Naive thymus-derived CD8-positive, alpha-beta T cell (primary cell): ENCODE measurements at places on chromosomes 3 and 15. TPM values are rescaled to one million over a fixed set of nuclear protein-coding genes. Genes with fewer than 3 reads are reported as not detected.
A peak's percentile ranks its signal among the peaks of the same experiment; 100 is the strongest.

- no peak overlapping the region for H3K4me3 ChIP-seq
- H3K27ac ChIP-seq: peak overlapping the region; percentile 40
- H3K27me3 ChIP-seq: no peaks in the 10 kb centered on the region
- DNase-seq: no peak
- peaks cover 44% of the 10 kb centered on the region for H3K4me1 ChIP-seq
Observed at GRCh38 chr3:51397392-51397791, 6.3 kb downstream of the RBM15B start.

DNA sequence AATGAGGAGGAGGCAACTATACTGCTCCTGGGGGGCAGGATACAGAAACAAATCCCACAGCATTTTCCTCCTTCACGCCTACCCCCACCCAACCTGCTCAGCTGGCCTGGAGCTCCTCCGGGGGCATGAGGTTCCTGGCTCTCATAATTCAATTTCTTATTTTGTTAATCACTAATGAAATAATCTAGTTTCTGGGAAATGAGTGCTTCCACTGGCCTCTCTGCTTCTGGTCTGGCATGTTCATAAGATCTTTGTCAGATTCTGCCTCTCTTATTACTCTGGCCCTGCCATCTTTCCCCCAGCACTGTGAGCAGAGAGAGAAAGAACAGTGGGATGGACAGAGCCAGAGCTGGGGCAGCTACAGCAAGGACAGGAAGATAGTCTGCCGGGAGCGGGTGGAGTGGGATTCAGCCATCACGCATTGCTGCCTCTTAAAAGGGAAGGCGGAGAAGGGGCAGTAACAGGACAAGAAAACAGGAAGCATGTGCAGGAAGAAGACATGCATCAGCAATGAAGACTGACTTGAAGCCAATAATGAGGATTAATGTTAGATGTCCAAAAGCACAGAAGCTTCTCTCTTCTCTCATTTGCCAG, 13.6 kb downstream of the RPAP1 start:
- H3K27me3 ChIP-seq: no peaks in the 10 kb centered on the region
- no peak for DNase-seq
- peaks cover 84% of the 10 kb centered on the region for H3K36me3 ChIP-seq
- H3K27ac ChIP-seq: no peak overlapping the region

The TRIM42 gene
- not detected for total RNA-seq

GRCh38 chr3:133890972-133891644, 4.6 kb downstream of the RAB6B start:
- no peak for DNase-seq
- H3K4me3 ChIP-seq: no peak overlapping the region
- H3K27me3 ChIP-seq: peaks cover 11% of the 10 kb centered on the region

The FOXB1 gene
- total RNA-seq: 0.13 TPM

- H3K36me3 ChIP-seq: peaks cover 18% of the 10 kb centered on the region
- no peak overlapping the region for H3K4me3 ChIP-seq
- H3K27ac ChIP-seq: peak overlapping the region; percentile 78
- no peak for DNase-seq
- H3K4me1 ChIP-seq: peaks cover 3% of the 10 kb centered on the region
Observed at GRCh38 chr15:41942886-41943285, 29.5 kb downstream of the EHD4 start.

- DNase-seq: no peak
- no peak overlapping the region for H3K4me3 ChIP-seq
- H3K27ac ChIP-seq: no peak overlapping the region
- H3K36me3 ChIP-seq: no peaks in the 10 kb centered on the region
- peaks cover 5% of the 10 kb centered on the region for H3K27me3 ChIP-seq
Observed at GRCh38 chr15:85943791-85944190, 135.9 kb upstream of the AGBL1 start.

- H3K36me3 ChIP-seq: peaks cover 3% of the 10 kb centered on the region
- peaks cover 7% of the 10 kb centered on the region for H3K27me3 ChIP-seq
- H3K4me1 ChIP-seq: peaks cover 68% of the 10 kb centered on the region
- DNase-seq: no peak
Observed at GRCh38 chr15:73979636-73980035, 12.5 kb downstream of the STOML1 start.

The RARRES1 gene
- total RNA-seq: not detected

GRCh38 chr3:58026598-58026997, 18.4 kb downstream of the FLNB start:
- DNase-seq: no peak
- H3K27me3 ChIP-seq: no peaks in the 10 kb centered on the region
- no peak overlapping the region for H3K4me3 ChIP-seq
- H3K36me3 ChIP-seq: peaks cover 7% of the 10 kb centered on the region
- H3K27ac ChIP-seq: no peak overlapping the region
- H3K4me1 ChIP-seq: peaks cover 52% of the 10 kb centered on the region

The FAM107A gene
- total RNA-seq: not detected

The ARHGEF26 gene
- not detected for total RNA-seq

DNA sequence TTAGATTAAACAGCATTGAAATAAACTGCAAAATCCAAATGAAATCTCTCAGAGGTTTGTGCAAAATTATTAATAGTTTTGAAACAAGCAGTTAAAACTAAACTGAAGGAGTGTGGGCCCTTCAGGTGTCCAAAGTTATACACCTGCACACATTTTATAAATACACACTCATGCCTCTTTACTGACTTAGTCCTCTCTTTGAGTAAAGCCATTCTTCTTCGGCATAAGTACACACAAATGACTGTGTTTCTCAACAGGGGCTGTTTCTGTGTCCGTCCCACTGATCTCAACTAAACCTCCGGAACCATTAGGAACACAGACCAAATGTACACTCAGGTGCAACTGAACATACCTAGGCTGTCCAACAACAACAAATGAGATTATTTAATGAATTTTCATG, 18.8 kb downstream of the MECOM start:
- H3K36me3 ChIP-seq: no peaks in the 10 kb centered on the region
- H3K27ac ChIP-seq: no peak overlapping the region
- H3K4me1 ChIP-seq: no peaks in the 10 kb centered on the region
- H3K4me3 ChIP-seq: no peak overlapping the region
- no peak for DNase-seq

The TTLL3 gene
- 65.6 TPM for total RNA-seq

GRCh38 chr3:11564577-11565001, 79.1 kb downstream of the VGLL4 start:
- H3K36me3 ChIP-seq: peaks cover 39% of the 10 kb centered on the region
- H3K4me1 ChIP-seq: peaks cover 6% of the 10 kb centered on the region
- H3K27me3 ChIP-seq: no peaks in the 10 kb centered on the region
- H3K27ac ChIP-seq: no peak overlapping the region
- no peak for DNase-seq

GRCh38 chr3:127204841-127205582, 12.1 kb downstream of the PRR23E start:
- no peaks in the 10 kb centered on the region for H3K36me3 ChIP-seq
- no peaks in the 10 kb centered on the region for H3K27me3 ChIP-seq
- H3K4me1 ChIP-seq: no peaks in the 10 kb centered on the region
- no peak for DNase-seq
- no peak overlapping the region for H3K4me3 ChIP-seq

- H3K27ac ChIP-seq: no peak overlapping the region
- DNase-seq: no peak
- H3K36me3 ChIP-seq: peaks cover 6% of the 10 kb centered on the region
- peaks cover 4% of the 10 kb centered on the region for H3K27me3 ChIP-seq
- no peak overlapping the region for H3K4me3 ChIP-seq
Observed at GRCh38 chr3:33758864-33759263, 39.6 kb upstream of the PDCD6IP start.

GRCh38 chr3:58991026-58991425, 58.8 kb downstream of the CFAP20DC start:
- no peaks in the 10 kb centered on the region for H3K36me3 ChIP-seq
- no peaks in the 10 kb centered on the region for H3K4me1 ChIP-seq
- H3K27ac ChIP-seq: no peak overlapping the region

The XPC gene
- total RNA-seq: 95.2 TPM

The ESYT3 gene
- total RNA-seq: 0.39 TPM

- H3K27me3 ChIP-seq: peaks cover 1% of the 10 kb centered on the region
- no peak overlapping the region for H3K4me3 ChIP-seq
- no peaks in the 10 kb centered on the region for H3K36me3 ChIP-seq
- H3K4me1 ChIP-seq: no peaks in the 10 kb centered on the region
Observed at GRCh38 chr3:171765511-171765887, 44.8 kb downstream of the PLD1 start.

DNA sequence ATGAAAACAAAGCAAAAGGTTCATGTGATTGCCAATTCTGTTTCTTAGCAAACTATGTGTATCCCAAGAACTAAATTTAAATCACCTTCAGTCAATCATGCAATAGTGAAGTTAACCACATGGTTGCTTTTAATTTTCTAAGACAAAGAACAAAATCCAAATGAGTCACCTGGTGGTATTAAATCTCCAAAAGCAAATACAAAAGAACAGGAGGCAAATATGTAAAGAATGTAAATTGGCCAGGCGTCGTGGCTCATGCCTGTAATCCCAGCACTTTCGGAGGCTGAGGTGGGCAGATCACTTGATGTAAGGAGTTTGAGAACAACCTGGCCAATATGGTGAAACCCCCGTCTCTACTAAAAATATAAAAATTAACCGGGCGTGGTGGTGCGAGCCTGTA, 54.2 kb upstream of the PIK3R4 start:
- DNase-seq: no peak
- no peaks in the 10 kb centered on the region for H3K4me1 ChIP-seq

The MCTP2 gene
- 14.9 TPM for total RNA-seq

DNA sequence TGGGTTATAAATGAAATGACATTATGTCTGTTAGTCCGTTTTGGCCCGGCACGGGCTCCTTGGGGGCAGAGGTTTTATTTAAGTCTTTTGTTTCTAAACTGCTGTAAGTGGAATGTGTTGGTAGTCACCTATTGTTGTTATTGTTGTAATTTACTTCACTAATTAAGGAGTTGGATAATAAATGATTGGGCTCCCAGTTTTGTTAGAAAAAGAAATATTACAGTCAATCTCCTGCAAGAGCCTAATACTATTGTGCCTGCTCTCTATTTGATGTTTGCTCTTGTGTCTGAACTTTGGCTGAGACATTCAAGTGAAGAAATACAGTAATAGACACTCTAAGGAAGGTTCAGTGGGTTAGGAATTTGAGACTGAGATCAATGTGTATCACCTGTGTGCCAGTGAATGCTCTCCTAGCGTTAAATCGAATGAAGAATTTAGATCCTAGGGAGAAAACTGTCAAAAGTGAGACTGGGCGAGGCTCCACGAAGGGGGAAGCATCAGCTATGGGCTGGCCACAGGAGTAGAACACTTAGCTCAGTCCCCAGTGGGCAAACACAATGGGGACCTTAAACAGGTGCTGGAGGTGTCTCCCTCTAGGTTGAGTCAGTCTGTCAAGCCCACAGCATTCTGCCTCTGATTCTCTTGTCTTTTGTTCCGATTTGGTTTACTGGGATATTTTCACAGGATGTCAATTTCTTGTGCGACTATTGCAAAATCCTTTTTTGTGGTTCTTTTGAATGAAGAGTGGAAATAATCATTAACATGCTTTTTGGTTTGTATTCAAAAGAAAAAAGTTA, 1.2 kb downstream of the ROBO2 start:
- no peak for DNase-seq
- H3K4me3 ChIP-seq: no peak overlapping the region
- H3K4me1 ChIP-seq: peaks cover 2% of the 10 kb centered on the region
- H3K36me3 ChIP-seq: peaks cover 9% of the 10 kb centered on the region
- peaks cover 40% of the 10 kb centered on the region for H3K27me3 ChIP-seq

The TMIE gene
- 2.1 TPM for total RNA-seq

DNA sequence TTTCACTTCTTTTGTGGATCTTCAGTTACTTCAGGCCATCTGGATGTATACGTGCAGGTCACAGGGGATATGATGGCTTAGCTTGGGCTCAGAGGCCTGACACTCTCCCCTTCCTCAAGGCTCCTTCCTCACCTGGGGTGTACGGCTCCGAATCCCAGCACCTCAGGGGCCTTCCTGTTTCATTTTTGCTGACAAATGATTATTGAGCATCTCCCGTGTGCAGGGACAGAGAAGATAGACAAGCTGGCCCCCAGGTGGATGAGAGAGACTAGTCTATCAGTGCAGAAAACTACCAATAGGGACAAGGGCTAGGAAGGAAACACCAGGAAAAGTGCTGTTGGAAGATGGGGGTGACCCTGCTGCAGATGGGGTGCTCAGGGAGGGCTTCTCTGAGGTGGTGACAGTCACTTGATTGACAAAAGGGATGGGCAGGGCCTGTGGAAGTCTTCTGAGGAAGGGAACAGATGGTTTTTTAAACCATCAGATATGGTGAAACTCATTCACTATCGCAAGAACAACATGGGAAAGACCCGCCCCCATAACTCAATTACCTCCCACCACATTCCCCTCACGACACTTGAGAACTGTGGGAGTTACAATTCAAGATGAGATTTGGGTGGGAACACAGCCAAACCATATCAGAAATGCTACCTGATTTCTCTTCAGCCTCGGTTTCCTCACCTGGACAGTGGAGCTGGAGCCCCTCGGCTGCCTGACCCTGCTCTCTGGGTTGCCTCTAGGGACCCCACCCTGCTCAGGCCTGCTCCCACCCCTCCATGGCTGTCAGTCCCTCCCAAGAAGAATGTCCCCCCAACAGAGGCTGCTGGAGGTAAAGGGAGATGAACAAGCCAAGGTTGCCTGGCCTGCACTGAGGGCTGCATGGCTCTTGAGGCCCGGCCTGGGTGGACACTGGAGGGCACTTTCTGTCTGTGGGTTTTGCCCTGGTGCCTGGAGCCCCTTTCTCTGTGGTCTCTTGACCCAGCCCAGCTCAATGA, 37.2 kb upstream of the ACAD9 start:
- no peak overlapping the region for H3K27ac ChIP-seq
- H3K36me3 ChIP-seq: no peaks in the 10 kb centered on the region
- H3K27me3 ChIP-seq: no peaks in the 10 kb centered on the region
- peaks cover 15% of the 10 kb centered on the region for H3K4me1 ChIP-seq

The BFSP2 gene
- not detected for total RNA-seq

- H3K36me3 ChIP-seq: no peaks in the 10 kb centered on the region
- peaks cover 1% of the 10 kb centered on the region for H3K27me3 ChIP-seq
- DNase-seq: no peak
- no peak overlapping the region for H3K4me3 ChIP-seq
- H3K27ac ChIP-seq: peak overlapping the region; percentile 46
Observed at GRCh38 chr3:43790476-43790875, 99.7 kb downstream of the ABHD5 start.

DNA sequence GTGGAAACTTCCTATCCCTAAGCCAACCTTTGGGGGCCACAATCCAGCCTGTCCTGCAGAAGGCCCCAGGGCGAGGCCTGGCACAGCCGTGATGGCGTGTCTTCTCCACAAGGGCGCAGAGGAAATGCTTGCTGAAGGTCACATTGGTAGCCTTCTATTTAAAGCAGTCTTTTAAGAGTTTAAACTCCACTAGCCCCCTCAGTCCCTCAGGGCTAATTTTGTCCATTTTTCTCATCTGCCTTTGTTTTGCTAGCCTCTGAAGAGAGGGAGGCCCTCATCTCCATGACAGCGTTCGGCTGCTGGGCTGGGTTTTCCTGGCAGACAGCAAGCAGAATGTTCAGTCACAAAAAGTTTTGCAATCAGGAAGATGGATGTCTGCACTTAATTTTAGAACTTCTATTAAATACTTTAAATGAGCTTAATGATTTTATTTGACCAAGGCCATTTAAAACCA, 40.8 kb downstream of the RARB start:
- H3K27ac ChIP-seq: no peak overlapping the region
- H3K4me1 ChIP-seq: peaks cover 4% of the 10 kb centered on the region
- H3K4me3 ChIP-seq: no peak overlapping the region
- H3K27me3 ChIP-seq: no peaks in the 10 kb centered on the region

The CERS3 gene
- 1.3 TPM for total RNA-seq

- H3K4me3 ChIP-seq: no peak overlapping the region
- DNase-seq: no peak
- H3K27me3 ChIP-seq: no peaks in the 10 kb centered on the region
- H3K27ac ChIP-seq: no peak overlapping the region
Observed at GRCh38 chr3:3586336-3586735, 212.9 kb upstream of the LRRN1 start.

- no peaks in the 10 kb centered on the region for H3K4me1 ChIP-seq
- H3K4me3 ChIP-seq: no peak overlapping the region
- no peak for DNase-seq
Observed at GRCh38 chr3:160735826-160736225, 20.2 kb upstream of the PPM1L start.
